CD4-positive, alpha-beta T cell treated with Interleukin-6 at 100 ng/mL for 8 hours (primary cell): ENCODE measurements at places on chromosomes 7 and 10.

DNA sequence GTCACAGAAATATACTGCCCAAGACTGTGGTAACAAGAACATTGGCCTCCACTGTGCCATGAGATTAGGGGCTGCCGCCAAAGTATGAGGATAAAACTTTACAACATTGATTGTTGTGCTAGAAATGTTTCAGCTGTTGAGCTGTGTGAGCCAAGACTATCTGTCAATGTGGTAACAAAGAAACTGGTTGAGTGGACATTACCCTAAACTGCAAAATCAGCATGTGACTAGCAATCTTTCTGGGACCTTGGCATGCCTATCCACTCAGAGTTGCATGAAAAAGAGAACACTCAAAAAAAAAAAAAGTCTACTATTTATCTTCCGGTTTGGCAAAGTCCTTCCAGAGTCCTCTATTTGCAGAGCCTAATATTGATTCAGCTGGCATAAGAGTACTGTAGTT is 605.6 kb upstream of the CNTNAP2 start:
- no peak for DNase-seq

DNA sequence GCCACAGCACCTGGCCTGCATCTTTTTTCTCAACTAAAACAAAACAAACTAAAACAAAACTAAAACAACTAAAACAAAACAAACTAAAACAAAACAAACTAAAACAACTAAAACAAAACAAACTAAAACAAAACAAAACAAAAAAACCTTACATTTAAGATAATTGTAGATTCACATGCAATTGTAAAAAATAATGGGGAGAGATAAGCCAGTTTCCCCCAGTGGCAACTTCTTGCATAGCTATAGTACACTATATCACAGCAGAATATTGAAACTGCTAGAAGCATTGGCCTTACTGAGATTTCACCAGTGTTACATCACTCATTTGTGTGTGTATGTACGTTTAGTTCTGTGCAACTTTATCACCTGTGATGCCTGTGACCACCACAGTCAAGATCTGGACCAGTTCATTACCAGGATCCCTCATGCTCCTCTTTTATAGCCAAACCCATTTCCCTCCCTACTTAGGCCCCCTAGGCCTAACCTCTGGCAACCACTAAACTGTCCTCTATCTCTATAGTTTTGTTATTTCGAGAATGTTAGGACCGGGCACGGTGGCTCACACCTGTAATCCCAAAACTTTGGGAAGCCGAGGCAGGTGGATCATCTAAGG is 9.3 kb downstream of the FXYD4 start:
- no peak for DNase-seq

DNA sequence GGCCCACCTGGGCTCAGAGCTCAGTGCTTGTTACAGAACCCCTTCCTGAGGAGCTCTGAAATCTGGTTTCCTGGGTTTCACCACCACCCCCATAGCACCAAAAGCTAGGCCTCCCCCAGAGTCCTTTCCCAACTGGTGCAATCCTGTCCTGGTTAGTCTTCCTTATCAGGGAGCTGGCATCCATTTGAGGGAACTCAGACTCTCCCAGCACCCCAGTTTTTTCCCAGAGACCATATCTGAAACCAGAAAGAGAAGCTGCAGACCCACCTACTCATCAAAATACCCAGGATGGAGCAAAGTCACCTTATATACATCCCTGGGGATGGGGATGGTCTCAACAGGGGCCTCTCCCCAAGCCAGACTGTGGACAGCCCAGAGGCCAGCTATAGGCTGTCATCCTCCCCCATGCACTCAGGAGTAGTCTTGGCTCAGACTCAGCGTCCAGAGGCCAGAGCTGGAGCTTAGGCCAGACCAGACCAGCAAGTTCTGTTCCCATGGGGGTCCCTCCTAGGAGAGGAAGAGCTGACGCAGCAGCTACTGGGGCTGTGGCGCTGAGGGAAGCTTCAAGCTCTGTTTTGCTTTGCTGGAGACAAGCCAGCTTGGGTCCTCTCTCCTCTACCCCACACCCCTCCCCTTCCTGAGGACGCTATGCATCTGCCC is 3.0 kb downstream of the TBATA start:
- no peak for DNase-seq

DNA sequence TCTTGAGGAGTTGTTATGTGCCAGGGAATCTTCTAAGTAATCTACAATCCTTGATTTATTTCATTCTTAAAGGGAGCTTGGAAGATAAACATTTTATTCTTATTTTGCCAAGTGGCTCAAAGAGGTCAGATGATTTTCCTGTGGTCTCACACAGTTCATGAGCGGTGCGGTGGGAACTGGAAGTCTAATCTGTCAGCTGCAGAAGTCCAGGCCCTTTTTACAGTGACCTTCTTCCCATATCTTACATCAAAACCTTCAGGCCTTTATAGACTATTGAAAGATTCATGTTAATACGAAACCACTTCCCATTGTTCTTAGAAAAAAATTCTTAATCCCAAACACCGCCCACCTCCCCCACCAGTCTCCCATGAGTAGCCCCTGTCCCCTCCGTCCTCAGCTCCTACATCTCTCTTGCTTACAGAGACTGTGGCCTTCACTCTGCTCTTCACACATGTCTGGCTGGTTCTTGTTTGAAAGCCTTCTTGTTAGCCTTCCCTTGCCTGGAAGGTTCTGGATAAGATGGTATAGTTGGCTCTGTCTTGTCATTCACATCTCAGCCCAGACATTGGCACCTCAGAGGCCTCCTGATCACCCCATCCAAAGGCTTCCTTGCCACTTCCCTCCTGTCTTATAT is 61.5 kb downstream of the ITGA8 start:
- no peak for DNase-seq

- no peak for DNase-seq
Observed at GRCh38 chr10:125080296-125080695, 80.1 kb downstream of the CTBP2 start.

DNA sequence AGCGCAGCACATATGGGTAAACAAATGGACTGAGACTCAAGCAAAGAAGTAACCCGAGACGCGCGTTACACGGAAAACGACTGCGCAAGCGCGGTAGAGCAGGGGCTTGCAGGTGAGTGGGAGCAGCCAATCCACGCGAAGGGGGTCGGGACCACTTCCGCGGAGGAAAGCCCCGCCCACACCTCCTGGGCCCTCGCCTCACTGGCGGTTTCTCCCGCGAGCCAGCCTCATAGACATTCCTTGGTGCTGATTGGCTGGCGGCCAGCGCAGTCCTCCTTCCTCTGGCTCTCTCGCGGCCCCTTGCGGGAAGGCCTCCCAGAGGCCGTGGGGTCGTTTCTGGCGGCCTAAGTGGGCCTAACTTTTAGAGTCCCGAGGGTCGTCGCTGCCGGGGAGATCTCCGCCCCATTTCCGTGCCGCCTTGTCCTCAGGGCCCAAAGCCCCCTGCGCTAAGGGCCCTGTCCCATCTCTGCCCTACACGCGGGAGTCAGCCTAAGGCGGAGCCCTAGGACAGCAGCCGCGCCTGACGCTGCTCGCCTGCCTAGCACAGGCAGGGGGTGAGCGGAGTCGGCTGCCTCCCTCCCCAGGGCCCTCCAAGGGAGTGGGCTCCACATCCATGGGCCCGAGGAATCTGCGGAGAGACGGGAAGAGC is 9.1 kb upstream of the FXYD4 start:
- peak; percentile 99 for DNase-seq

DNA sequence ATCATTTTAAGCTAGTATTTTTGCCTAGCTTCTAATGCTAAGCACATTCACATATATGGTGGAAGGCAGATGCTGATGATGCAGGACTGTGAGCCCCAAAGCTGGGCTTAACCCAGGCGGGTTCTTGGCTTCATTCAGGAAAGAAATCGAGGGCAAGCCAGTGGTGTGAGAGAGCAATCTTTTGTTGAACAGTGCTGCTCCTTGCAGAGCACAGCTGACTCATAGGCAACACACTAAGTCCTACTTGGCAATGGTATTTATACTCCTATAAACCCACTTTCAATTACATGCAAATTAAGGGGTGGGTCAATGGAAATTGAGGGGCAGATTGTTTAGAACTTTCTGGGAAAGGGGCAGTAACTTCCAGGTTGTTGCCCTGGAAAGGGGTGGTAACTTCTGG is 42.0 kb upstream of the CELF2 start:
- DNase-seq = no peak

DNA sequence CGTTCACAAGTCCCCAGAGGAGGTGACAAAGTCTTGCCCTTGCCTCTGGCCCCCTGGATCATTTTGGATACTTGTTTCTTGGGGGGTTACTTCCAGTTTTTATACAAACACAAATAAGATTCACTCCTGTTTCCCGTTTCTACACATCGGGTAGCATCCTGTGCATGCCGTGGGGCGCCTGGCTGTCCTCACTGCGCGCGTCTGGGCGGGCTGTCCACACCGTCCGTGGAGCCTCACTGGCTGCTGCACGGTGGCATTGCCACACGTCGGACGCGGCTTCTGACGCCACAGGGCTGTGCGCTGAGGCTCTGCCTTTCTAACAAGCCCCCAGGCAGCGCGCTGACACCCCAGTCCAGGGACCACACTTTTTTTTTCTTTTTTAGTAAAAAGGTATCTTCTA is 18.4 kb downstream of the BNIP3 start:
- DNase-seq = no peak

DNA sequence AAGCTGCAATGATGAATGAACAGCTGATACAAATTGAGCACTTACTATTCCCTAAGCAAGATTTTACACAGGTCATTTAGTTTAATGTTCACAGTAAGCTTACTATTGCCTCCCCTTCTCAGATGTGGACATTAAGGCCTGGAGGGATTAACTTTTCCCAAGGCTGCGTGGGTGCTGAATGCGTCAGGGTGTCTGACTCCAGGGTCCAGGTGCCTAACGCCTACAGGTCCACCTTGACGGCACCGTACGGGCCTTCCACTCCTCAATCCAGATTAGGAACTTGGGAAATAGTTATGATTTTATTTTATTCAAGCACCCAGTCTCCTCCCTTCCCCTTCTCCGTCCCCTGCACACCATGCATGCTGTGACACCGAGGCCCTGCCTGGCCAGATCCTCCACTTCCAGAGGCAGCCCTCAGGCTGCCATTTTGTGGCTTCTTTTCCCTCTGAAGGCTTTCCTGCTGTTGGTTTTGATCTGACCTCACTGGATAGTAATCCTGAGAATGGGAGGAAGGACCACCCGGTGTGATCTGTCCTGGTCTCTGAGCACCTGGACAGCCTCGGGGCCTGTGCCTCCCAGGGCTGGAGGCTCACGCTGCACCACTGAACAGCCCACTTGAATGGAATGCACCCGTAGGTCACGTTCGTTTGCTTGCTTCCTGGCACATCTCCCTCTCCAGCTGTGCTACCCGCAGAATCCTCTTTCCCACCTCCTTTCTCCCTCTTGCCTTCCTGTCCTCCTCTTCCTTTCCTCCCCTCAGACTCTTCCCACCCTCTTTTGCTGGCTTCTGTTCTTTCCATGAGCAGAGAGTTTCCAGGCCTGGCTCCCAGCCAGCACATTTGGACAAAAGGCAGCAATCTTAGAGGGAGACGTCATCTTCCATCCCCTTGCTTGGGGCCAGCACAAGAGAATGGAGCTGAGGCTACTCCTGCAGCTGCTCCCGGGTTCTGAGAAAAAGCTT is 14.4 kb downstream of the DENND2A start:
- no peak for DNase-seq

DNA sequence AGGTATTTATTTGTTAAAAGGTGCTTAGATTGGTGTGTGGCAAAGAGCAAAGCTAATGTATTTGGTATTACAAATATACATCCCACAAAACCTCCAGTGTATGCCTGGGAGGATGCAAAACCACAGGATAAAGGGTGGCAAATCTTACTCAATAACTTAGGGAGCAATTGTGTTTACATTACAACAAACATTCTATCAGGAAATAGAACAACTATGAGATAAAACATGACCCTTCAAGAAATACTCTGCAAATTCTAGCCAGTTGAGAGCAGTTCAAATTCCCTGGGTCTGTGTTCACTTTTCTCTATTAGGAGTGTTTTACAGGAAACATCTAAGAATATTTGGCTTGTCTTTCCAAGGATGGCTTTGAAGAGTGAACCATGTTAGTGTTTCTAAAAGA is 64.9 kb downstream of the CUL1 start:
- no peak for DNase-seq

DNA sequence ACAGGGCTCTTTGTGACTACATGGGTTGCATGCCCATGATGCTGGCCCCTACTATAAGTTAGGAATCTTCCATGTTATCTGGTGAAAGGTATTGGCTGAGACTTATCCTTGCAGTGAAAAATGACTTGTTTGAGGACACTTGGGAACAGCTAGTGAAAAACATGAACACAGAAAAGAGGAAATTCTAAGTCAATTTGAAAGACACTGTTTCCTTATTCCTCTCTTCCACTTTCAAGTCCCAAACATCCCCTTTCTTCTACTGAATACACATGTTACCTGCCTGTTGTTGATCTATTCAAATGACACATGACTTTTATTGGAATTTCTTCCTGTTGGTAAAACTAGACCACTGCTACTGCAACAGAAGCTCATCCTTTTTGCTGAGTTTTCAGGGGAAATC is 29.5 kb upstream of the PRKCQ start:
- no peak for DNase-seq

DNA sequence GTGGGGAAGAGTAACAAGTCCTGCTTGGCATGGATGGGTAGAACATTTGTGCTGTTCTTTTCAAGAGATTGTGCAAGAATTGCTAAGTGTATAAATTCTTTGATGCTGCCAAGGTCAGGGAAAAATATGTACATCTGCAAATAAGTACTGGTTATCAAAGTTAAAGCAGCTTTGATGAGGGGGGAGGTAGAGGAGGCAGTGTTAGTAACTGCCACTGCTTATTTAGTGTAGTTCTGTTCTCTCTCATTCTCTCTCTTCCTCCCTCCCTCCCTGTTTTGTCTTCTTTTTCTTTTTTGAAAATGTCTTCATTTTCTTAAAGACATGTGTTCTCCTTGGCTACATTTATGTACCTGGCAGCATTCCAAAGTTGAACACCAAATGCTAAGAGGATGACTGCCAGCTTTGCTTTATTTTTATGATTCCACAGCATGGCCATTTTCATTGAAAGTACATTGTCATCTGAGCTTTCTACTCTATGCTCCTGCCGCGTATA is 18.6 kb downstream of the CACNB2 start:
- DNase-seq = no peak

DNA sequence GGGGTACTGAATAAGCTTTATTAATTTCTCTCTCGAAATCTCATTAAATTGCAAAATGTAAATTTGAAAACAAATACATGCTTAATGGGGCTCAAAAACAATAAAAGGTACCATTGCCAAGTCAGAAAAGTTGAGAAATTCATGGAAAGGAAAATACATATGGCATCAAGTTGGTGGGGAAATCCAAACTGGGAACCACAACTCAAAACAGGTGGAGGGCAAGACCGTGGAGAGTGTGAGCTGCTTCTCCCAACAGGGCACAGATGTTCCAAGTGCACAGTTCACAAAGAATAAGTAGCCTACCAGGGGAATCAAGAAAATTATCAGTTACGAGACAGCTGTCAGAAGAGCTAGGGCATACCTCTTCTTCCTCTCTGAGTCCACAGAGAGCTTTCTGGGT is 26.6 kb downstream of the MKX start:
- no peak for DNase-seq

- no peak for DNase-seq
Observed at GRCh38 chr7:17558558-17559332, 260.3 kb downstream of the AHR start.

DNA sequence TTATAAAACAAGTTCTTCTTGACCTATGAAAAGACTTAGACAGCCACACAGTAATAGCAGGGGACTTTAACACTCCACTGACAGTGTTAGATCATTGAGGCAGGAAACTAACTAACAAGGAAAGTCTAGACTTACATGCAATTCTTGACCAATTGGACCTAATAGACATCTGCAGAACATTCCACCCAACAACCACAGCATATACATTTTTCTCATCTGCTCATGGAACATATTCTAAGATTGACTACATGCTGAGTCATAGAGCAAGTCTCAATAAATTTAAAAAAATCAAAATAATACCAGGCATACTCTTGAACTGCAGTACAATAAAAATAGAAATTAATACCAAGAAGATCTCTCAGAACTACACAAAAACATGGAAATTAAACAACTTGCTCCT is 219.5 kb upstream of the HPS1 start:
- no peak for DNase-seq
